Left ventricle myocardium inferior (tissue), 1 donor: ENCODE measurements at places on chromosomes 1 and 21.

GRCh38 chr1:50232336-50232735 lies 123.6 kb downstream of the ELAVL4 start:
- no peak for DNase-seq

GRCh38 chr21:42535602-42536171 lies 22.0 kb downstream of the SLC37A1 start:
- DNase-seq, result no peak

DNA sequence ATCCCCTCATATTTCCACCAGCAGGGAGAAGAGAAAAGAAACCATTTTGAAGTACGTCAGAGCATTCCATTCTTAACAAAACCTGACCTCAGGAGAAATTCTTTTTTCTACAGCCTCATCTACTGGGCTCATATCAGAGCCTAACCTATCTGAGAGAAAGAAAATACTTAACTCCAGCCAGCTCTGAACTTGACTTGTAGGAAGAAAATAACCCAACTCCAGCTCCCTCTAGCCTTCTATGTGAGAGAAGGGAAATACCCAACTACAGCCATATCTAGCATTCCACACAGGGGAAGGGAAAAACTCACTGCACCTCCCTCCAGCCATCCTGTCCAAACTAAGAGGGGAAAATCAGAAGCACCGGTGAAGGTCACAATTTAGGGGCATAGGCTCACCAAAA lies 57.7 kb downstream of the SPATA6 start:
- DNase-seq, result no peak

DNA sequence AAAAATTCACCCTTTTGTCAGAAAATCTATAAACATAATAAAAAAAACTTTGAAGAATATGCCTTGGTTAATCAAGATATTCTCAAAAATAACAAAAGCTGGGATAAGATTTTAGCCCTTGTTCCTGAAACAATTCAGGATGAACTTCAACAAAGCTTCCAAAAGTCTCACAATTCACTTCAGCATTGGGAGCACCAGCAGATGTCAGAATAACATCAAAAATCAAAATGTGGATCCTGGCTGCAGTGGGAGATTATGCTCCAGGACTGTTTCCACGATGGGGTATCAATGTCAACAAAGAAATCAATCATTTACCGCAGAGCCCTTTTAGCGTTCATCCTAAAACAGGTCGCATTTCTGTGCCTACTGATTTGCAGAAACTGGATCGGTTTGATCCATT lies 35.2 kb downstream of the ZNF670 start:
- DNase-seq, result no peak
